ENCODE measurements at places on chromosomes 2 and 18.

DNA sequence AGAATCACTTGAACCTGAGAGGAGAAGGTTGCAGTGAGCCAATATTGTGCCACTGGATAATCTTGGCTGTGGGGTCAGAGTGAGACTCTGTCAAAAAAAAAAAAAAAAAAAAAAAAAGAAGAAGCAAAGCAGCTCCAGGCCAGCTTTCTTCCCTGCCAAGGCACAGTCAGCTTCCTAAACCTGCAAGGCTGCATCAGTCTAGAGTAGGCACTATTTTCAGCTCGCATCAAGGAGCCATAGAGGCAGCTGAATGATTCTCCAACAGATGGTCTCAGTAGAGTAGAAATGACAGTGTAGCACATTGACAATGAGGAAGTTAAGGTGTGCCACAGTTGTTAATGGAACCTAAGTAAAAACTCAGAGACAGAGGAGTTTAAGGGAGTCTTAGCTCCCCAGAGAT, 35.6 kb downstream of the BMP10 start:
- no peak for DNase-seq

DNA sequence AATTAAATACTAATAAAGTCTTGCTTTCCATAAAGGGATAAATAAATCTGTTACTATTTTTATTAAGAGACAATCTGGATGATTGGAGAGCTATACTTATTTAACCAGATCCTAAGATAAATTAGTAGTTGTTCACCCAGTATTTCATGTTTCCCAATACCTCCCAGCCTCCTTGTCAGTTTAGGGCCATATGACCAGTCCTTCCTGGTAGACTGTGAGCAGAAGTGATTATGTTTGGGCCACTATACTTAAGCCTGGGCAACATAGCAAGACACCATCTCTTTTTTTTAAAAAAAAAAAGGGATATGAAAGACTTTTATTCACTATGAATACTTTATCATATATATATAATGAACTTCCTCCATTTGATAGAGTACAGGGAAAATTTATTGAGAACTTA, 48.8 kb upstream of the PPM1B start:
- no peak for DNase-seq

GRCh38 chr2:11179899-11180298, 24.6 kb downstream of the SLC66A3 start:
- no peak for DNase-seq

- DNase-seq: no peak
Measured at GRCh38 chr2:107323946-107324565, 438.1 kb upstream of the ST6GAL2 start.

GRCh38 chr2:31112544-31112943, 25.7 kb downstream of the GALNT14 start:
- no peak for DNase-seq

Measured in fibroblast of mammary gland (primary cell).